Left ventricle myocardium superior (tissue), 1 donor: ENCODE measurements at places on chromosomes 13 and 19. TPM values are rescaled to one million over a fixed set of nuclear protein-coding genes. Genes with fewer than 3 reads are reported as not detected.

- no peak for DNase-seq
Measured at GRCh38 chr19:46080561-46080960, 39.8 kb upstream of the IGFL4 start.

The SF3A2 gene
- 31.4 TPM for total RNA-seq

- no peak for DNase-seq
Measured at GRCh38 chr13:75153834-75154233, 328.1 kb downstream of the TBC1D4 start.

DNA sequence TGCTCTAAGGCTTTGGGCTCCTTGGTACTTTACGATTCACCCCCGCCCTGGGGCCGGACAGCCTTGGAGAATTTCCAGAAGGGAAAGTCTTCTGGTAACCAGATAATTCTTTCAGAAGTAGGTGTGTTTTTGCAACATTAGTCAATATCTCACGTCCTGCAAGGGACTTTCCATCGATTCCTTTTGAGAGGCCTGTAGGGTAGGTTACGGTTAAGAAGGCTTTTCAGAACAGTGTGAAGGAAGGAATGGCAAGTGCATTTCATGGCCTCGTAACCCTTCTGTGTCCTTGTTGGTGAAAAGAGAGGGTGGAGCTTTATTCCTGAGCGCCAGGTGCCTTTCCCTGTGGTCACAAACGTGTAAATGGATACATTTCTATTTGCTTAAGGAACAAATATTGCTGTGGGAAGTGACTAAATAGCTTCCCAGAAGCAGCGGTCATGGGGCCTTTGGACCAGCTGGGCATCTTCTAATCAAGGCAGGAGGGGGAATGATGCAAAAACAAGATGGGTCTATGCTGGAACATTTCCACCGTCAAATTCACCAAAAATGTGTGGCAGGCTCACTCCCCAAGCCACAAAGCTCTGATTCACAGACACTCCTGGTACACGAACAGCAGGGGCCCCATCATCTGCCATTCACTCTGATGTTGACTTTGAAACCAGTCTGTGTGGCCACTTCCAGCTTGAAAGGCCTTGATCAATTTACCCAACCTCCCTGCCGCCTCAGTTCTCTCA lies 99.2 kb downstream of the ANKRD10 start:
- no peak for DNase-seq

DNA sequence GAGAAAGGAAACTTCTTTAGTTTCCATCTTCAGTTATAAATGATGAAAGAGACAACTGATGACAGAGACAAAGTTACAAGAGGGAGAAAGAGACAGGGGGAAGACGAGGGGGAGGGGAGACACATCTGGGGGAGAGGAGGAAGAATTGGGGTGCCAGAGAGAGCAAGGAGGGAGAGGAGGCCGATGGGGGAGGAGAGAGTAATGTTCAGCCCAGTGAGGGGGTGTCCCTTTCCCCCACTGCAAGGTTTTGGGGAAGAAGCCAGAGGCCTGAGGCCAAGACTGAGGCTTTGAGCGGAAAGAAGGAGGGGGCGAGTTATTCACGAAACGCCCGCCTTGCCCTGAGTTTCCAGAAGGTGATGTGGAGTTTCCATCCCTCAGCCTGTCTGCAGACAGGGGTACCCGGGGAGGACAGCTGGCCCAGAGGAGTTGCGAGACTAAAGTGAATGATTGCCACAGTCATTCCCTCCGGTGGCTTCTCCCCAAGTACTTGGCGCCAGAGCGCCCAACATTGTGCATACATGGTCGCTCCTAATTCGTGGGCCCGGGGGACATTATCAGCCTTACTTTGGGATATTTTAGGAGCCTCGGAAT lies 558 bp upstream of the PPAN start:
- no peak for DNase-seq

GRCh38 chr13:21934284-21934683 lies 263.4 kb downstream of the FGF9 start:
- DNase-seq = no peak

DNA sequence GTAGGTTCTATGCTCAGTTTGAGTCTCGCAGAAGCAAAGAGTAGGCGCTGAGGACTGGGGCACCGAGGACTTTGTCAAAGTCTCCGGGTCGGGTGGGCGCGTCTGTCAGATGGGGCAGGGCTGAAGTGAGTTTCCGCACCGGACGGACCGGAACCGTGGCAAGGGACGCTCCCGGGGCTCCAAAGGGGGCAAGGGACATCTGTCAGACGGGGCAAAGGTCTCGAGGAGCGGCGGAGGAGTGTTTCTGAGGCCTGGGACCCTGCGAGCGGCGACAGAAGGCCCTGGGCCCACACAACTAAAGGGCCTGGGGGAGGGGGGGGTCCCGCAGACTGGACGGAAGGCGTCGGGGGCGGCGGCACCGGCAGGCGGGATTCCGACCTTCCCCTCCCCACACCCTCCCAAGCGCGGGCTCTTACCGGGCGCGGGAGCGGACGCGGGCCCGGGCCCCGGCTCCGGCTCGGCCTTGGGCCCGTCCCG lies 13.3 kb upstream of the AKAP8L start:
- peak; percentile 44 for DNase-seq

DNA sequence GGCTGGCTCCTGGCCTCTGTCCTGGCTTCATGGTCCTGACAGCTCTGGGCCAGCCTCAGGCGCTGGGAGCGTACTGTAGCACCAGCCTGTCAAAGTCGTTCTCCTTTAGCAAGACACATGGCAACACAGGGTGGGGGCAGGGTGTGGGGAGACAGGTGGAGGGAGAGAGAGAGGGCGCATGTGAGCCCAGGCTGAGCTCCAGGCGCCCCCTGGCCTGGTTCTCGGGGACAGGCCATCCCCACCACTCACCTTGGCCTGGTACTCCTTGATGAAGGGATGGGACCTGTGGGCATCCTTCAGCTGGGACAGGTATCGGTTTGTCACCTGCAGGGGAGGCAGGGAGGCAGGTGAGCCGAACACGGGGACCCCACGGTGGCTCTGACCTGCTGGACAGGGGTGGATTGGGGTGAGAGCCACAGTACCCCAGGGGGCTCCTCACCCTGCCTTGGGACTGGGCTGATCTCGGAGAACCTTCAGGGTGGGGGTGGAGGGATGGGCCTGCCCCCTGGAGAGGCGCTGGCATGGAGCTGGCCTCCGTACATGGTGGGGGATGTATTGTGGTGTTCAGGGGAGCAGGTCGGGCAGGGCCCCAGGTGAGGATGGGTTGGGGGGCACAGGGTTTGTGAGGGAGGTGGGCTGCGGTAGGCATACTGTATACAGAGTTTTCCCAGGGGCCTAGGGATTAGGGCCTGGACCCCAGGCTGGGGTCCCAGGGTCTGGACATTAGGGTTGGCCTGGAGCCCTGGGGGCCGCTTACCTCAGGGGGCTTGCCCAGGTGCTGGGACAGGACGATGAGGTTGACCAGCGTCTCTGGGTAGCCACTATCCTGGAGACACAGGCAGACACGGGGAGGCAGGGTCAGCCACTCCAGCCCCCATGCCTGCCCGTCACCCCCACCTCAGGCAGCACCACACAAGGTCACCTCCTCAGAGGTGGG lies 3.9 kb upstream of the CERS1 start:
- DNase-seq = no peak

- DNase-seq = no peak
Measured at GRCh38 chr13:55000844-55001243, 1972.2 kb downstream of the OLFM4 start.

GRCh38 chr13:44879452-44880058 lies 109.7 kb downstream of the NUFIP1 start:
- DNase-seq = no peak

GRCh38 chr19:41696402-41697197 lies 8.5 kb upstream of the CEACAM7 start:
- DNase-seq = no peak

- no peak for DNase-seq
Measured at GRCh38 chr13:70666883-70667556, 558.8 kb upstream of the KLHL1 start.

GRCh38 chr19:55005684-55006488 lies 32.2 kb downstream of the GP6 start:
- no peak for DNase-seq

- no peak for DNase-seq
Measured at GRCh38 chr19:29882719-29883105, 59.3 kb upstream of the URI1 start.

- no peak for DNase-seq
Measured at GRCh38 chr19:21101521-21102242, 19.7 kb downstream of the ZNF714 start.

GRCh38 chr13:113164492-113164891 lies 6.0 kb downstream of the PROZ start:
- no peak for DNase-seq

DNA sequence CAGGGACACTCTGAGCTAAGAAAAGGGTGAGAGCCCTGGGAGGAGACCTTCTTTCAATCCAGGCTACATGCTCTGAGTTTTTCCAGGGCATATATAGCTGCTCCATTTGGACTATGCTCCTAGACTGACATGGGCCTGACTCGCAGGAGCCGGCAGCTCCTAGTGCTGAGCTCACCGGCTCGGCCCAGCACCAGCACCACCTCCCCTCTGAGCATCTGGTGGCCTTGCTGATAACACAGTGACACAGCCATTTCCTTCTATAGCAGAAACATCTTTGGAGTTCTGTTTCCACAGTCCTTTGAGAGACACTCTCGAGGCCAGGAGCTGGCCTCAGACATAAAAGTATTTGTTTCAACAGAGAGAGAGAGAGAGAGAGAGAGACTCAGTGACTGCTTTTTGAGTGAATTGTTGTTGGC lies 184.9 kb downstream of the TM9SF2 start:
- peak; percentile 64 for DNase-seq

DNA sequence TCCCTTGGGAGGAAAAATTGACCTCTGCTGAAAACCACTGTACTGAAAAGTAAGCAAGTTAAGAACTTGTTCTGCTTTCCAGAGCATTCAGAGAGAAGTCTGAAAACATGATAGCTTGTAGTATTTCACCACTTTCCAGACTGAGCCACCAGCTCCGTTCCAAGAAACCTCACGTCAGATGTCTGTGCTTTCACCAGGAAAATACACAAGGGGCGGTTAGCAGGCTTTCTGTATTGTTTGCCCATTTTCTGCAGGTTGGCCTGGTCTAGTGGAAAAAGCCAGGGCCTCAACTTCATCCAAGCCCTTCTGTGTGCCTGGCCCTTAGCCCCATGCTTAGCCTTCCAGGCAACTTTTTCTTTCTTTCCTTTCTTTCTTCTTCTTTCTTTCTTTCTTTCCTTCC lies 36.4 kb downstream of the RXFP2 start:
- DNase-seq = peak; percentile 50

- DNase-seq = no peak
Measured at GRCh38 chr13:73462241-73462640, 403.4 kb downstream of the KLF5 start.

DNA sequence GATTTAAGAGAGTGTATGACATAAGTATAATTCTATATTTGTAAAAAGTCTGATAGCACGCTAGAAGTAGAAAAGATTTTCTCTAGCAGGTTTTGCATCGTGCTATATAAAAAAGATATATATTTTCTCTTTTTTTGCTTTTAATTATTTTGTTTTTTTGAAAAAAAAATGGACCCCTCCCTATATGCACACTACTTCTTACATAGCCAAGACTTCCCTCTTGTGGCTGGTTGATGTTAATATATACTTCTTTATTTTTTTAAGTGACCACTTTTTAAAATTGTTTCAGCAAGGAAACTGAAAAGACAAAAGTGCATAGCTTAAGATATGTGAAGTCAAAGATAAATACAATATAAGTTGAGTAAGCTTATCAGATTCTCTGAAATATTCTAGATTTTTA lies 1202.8 kb downstream of the DIAPH3 start:
- DNase-seq = no peak

The C19orf18 gene
- total RNA-seq = 2.0 TPM

- DNase-seq = no peak
Measured at GRCh38 chr19:55549500-55550320, 4.4 kb upstream of the SBK3 start.

The BRME1 gene
- 0.72 TPM for total RNA-seq

DNA sequence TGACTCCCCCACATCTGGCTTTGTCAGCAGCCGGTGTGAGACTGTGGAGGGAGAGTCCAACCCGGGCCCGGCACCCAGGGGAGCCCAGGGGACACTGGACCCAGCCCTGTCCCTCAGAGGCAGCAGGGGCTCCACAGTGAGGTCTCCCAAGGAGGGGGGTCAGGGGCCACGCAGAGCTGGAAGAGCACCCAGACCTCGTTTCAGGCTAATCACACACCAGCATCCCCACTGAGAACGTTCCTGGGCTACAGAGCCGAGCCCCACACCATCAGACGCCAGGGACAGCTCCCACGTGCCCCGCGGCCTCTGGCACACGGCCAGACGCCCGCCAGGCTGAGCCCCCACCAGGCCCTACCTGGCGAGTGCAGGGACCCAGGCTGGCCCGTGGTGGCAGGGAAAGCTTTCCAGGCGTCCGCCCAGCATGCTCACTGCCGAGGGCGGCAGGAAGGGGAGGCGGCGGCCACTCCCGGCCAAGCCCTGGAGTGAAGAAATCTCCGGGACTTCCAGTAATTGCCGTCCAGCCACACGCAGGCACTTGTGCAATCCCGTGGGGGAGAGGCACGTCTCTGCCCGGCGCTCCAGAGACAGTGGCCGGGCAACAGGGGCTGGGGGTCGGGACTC lies 19.2 kb downstream of the SBNO2 start:
- peak; percentile 90 for DNase-seq

DNA sequence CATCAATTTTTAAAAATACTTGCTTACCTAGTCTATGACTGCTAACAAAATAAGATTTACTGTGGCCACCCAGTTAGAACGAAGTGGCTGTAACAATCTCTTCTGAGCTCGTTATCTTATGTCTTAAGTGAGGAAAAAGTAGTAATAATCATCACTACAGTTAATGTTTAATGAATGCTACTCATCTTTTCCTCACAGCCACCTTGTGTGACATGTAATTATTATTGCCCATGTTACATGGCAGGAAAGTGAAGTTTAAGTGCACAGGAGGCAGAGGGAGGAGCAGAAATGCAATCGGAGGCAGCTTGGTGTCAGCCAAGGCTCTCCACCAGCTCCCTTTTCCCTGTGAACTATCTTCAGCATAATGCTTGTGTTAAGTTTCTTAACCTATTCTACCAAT lies 260.3 kb downstream of the B3GLCT start:
- DNase-seq = no peak

The CFAP97D2 gene
- total RNA-seq = not detected

The LILRA1 gene
- total RNA-seq = 0.50 TPM

DNA sequence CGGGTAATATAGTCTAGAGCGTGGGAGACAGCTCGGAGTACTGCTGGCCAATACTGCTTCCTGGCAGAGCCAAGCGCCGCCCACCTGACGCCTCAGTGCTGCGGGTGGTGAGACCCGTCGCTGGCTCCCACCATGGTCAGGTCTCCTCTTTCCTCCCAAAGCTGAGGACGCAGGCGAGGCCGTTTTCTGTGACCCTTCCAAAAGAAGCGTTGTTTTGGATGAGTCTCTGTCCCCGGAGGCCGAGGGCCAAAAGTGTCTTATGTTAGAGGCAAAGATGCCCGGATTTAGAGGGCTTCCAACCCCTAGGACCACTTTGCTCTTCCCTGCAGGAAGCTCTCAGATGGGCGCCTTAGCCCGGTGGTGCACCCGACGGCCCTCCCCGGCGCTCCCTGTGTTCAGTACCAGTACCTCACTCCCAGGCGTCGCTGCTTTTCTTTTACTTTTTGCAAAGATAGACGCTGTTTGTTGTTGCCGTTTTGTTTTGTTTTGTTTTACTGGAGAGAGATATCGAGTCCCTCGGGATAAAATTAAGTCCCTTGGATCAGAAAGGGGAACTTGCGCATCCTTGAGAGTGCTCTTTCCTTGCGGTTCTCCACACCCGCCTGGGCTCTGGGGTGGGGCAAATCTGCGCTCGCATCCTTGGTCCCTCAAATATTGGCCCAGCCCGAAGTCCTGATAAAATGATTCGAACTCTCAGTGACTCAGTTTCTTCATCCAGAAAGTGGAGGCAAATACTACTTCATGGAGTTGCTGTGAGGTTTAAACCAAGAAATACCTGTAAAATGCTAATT lies 7.0 kb downstream of the PDX1 start:
- no peak for DNase-seq

The SLC25A41 gene
- 0.25 TPM for total RNA-seq
